ENCODE measurements at places on chromosomes 5 and 9.

DNA sequence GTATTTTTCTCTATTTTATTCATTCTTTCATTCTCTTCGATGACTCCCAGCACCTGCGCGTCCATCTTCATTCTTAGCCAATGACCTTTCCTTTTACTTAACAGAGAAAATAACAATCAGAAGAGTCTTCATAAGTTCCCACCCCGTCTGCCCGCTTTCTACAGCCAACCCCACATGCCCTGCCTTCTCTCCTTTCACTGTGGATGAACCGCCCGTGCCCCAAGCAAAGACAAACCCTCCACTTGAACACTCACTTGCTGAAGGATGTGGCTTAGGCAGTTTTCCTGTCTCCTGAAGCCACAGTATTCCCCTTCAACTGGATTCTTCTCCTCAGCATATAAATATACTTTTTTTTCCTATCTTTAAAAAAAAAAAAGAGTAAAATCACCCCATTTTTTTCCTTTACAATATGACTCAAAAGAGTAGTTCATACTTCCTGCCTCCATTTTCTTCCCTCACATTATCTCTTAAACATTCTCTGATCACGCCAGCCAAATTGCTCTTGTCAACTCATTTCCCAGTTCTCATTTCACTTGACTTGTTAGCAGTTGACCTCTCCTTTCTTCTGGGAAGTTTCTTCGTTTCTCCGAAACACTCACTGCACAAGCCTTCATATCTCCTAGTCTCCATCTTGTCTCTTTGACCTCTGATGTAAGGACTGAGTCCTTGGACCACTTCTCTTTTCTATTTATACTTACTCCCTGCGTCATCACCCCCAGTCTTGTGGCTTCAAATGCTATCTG is 11.1 kb downstream of the NIPSNAP3B start:
- no peak for DNase-seq

GRCh38 chr5:16485656-16486055 is 20.1 kb upstream of the ZNF622 start:
- no peak for DNase-seq

- DNase-seq: no peak
Measured at GRCh38 chr5:17436350-17436749, 61.7 kb upstream of the TAF11L2 start.

DNA sequence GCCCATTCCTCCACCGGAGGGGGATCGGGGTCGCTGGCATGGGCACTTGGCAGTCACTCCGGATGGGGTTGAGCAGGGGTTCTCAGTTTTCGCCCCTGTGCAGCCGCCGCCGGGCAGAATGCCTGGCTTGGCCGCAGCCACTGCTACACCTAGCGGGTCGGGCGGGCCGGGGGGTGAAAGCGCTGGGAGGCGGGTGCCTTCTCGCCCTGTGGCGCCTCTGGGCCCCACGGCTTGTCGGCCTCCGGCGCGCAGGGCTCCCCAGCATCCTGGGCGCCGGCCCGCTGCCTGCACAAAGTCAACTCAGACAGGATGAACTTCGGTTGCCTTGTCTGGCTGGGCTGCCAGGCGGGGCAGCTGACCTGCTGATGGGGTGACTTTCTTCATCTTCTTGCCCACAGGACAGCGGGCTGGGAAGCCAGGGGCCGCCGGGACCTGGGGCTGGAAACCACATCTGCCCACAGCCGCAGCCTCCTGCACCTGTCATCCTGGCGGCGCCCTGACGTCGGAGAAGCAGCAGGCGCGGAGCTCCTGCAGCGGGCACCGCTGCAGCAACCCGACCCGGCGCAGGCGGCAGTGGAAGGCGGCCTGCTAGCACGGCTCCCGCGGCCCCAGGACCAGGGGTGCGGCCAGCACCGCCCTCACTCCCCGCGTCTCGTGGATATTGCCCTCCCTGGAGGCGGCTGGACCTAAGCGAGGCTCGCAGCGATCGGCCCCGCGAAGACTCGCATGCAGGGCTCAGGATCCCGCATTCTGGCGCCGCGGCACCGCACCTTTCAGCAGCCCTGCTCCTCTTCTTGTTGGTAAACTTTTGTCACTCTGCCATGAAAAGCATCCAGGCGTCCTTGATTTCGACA is 1.3 kb upstream of the ANKRD18A start:
- no peak for DNase-seq

DNA sequence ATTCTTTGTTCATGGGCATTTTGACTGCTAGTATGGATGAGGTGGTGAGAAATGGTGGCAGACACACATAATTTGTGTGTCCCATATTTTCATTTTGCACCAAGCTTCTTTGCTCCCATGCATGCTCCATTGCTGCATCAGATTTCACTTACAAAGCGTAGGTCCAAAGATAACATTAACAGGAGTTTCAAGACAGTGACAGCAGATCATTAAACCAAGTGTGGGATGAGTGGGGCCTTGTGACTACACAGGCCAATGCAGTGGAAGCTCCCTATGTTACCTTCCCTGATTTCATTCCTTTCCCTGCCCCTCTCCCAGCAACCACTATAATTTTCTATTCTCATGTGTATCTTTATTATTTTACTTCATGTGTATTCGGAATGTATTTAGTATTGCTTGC is 142.0 kb downstream of the AOPEP start:
- DNase-seq: no peak

- no peak for DNase-seq
Measured at GRCh38 chr5:92567831-92568450, 1013.1 kb downstream of the NR2F1-AS1 start.

All from NCI-H2081 treated with DMSO at 0.1 percent for 48 hours (cell line).